ENCODE measurements at places on chromosomes 6 and 20.

GRCh38 chr6:83226517-83226916 lies 33.4 kb downstream of the RWDD2A start:
- no peak for DNase-seq

- no peak for DNase-seq
These were observed 580.5 kb upstream of the MARCKS start for GRCh38 chr6:113276601-113277000.

- DNase-seq: peak; percentile 27
These were observed 128.0 kb downstream of the RIN2 start for GRCh38 chr20:19885939-19886660.

- no peak for DNase-seq
These were observed 15.4 kb upstream of the IER3 start for GRCh38 chr6:30759575-30760239.

DNA sequence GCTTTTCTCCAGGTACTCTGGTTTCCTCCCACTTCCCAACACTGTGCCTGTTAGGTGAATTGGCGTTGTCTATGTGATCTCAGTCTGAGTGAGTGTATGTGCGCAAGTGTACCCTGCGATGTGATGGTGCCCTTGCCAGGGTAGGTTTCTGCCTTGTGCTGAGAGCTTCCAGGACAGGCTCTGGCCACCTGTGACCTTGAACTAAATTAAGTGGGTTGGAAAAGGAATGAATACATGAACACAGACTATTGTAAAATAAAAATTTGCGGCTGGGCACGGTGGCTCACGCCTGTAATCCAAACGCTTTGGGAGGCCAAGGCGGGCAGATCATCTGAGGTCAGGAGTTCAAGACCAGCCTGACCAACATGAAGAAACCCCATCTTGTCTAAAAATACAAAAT lies 678.0 kb downstream of the DHX35 start:
- no peak for DNase-seq

- DNase-seq: no peak
These were observed 188.5 kb downstream of the ADAT2 start for GRCh38 chr6:143261899-143262436.

DNA sequence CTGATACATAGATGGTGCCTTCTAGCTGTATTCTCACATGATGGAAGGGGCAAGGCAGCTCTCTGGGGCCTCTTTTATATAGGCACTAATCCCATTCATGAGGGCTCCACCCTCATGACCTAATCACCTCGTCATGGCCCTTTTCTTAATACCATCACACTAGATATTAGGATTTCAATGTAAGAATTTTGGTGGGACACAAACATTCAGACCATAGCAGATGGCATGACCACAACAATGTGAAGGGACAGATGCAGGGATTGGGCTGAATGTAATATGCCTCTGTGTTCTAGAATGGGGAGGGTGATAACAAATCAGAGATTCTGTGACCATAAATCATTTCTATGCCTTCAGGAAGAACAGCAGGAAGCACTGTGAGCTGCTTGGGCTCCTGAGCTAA lies 145.8 kb downstream of the LCA5 start:
- DNase-seq: no peak

GRCh38 chr20:53534037-53534436 lies 59.6 kb downstream of the ZNF217 start:
- DNase-seq: no peak

GRCh38 chr6:11431455-11431937 lies 106.1 kb upstream of the TMEM170B start:
- no peak for DNase-seq

Data from NCI-H1092 treated with DMSO at 0.1 percent for 48 hours (cell line).